ENCODE measurements at places on chromosomes 7 and 10.

DNA sequence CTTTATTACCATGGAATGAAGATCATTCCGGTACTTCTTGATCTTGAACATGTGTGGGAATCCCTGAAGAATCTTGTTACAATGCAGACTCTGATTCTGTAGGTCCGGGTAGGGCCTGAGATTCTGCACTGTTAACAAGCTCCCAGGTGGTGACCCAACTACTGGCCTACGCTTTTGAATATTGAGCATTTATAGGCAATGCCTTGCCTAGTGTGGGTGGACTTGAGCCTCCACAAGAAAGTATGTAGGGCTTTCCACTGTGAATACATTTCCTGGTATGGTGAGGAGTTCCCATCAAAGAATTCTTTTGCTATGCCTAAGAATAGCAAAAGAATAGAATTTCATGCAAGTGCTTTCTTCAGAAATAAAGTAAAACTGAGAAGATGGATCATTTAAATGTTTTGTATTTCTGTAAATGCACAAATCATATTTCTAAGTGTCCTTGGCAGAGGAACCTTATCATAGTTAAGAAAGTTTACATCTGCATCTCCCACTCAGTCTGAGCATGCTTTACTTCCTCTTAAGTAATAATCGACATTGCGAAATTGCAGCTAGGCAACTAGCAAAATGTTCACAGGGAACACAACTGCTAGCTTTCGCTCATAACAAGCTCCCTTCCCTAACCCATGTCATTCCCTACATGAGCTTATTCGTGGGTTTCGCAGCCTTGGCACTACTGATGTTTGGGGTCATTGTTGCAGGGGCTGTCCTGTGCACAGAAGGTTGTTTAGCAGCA is 71.4 kb downstream of the AHR start:
- no peak for DNase-seq

DNA sequence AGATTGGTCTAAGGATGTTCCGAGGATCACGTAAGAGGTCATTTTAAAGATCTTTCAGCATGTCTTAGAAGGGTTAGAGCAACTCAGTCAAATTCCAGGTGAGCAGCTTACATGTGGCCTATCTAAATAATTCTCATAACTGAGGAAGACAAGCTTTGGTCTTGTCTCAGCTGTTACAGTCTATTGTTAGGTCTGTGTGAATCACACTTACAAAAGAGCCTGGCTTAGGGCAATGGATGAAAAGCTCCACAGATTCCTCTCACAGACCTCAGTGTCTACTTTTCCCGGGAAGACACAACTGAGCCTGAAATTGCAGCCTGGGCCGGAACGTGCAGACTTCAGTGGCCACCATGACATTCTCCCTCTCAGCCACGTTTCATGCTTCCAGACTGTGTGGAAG is 173.1 kb downstream of the INHBA start:
- DNase-seq = no peak

- DNase-seq = no peak
Observed at GRCh38 chr10:80540981-80541750, 3.5 kb downstream of the SH2D4B start.

GRCh38 chr7:149397470-149398043 is 63.3 kb downstream of the ZNF777 start:
- DNase-seq = no peak

GRCh38 chr10:46308666-46309450 is 22.1 kb downstream of the ANTXRL start:
- no peak for DNase-seq

- DNase-seq = no peak
Observed at GRCh38 chr7:17963281-17963680, 23.0 kb upstream of the SNX13 start.

- no peak for DNase-seq
Observed at GRCh38 chr10:2733278-2733963, 333.9 kb upstream of the PFKP start.

DNA sequence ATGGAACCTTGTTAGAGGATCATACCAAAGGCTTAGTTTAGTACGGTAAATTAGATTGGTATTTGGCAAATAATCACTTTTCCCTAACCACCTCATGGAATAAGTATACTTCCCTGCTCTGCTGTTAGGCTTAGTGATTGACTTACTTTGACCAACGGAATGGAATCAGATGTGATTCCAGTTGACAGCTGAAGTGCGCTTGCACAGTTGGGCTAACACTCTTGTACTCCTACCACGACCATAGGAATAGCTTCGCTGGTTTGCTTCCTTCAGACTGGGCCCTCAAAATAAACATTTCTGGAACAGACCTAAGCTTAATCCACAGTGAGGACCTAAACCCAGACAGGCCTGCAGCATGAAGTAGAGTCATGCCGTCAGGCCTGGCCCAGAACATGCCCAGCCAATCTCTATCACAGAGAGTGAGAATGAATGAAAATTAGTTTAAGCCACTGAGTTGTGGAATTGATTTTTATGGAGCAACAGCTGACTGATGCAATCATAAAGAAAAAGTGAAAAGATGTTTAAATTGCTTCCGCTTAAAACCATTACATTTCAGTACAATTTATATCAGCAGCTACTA is 122.3 kb downstream of the DOCK4 start:
- no peak for DNase-seq

- no peak for DNase-seq
Observed at GRCh38 chr7:117997862-117998825, 124.9 kb upstream of the CTTNBP2 start.

DNA sequence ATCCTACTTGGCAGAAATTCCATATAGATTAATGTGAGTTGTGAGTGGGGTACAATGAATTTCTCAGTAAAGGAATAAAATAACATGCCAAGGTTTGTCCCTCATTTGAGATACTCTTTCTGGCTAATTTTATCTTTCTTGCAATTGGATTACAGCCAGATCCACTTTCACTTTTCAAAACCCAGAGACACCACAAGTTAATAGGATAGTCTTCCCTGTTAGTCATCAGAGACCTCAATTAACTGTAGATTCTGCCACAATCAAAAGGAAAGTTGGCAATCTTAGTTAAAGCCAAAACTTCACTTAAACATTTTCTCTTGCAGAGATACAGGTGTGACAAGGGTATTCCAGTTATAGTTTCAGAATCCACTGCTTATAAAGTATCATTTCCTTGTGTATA is 91.4 kb upstream of the PHYHIPL start:
- no peak for DNase-seq

DNA sequence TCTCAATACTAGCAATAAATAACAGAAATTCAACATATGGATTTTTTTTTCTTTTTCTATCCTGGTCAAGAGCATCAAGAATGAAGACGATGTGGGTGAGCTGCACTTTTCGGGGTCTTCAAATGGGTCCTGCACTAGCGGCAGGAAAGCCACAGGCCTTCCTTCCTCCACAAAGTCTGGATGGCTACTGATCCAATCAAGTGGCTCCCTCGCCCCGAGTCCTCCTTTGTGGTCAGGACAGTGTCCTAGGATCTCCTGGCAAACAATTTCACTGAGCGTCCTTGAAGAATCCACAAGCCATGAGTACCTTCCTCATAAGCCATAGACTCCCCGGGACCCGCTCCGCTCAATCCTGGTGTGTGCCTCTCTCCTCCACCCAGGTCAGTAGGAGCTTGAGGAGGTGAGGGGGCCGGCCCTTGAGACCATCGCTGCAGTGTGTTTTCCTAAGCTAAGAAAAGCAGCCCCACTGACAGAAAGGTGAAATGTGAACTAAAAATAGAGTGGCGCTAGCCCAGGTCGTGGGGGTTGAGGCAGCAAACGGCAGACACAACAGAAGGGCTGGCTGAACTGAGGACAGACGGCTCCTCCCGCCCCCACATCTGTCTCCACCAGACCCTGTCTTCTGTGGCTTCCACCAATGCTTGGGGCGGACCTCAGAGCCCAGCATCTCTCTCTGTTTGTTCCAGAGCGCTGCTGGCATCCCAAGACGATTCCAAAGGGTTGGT is 202.3 kb downstream of the HERPUD2 start:
- DNase-seq = no peak

DNA sequence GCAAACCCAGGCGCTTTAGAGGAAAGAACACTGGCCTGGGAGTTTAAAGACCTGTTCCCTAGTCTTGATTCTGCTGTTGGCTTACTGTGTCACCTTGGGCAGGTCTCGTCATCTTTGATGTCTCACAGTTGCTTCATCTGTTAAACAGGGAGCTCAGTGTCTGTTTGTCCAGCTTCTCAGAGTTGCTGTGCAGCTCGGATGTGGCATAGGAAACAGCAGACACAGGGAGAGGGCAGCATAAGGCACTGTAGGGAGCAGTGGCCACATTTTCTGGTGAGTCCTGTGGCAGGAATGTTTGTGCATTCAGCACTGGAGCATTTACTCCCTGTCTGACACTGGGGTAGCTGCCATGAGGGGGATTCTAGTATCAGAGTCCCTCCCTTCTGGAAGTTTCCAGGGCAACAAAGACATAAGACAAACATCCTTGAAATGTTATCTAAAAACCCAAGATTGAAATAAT is 2.0 kb downstream of the REPIN1 start:
- no peak for DNase-seq

DNA sequence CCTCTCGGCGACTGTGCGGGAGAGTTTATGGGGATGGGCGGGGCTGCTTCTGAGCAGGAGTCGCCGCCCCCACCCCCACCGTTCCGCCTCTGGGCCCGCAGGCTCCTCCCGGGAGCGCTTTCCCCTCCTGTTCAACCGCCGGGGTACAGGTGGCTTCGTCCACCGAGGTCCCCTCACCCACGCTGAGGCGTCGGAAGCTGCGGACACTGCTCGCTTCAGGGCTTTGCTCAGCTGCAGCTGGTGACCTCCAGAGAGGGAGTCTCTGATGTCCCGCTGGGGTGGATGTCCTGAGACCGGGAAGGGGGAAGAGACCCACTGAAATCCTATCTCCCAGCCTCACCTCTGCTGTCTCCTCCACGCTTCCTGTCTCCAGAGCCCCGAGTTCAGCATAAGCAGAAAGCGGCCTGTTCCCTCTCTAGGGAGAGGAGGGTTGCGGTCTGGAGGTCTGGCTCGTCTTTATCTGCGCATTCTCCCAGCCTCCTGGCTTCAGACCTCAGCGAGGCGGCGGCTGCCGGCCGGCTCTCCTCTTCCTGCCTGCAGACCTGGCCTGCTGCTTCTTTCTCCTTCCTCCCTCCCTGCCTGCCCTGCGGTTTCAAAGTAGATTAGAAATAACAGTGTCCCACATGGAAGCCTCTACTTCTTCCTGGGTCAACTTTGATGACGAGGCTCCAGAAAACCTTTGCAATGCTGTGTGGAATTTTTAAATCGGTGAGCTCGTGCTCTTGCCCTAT is 1.8 kb downstream of the CYP2E1 start:
- no peak for DNase-seq

- no peak for DNase-seq
Observed at GRCh38 chr10:124285587-124286527, 132.9 kb downstream of the OAT start.

GRCh38 chr7:15720849-15721471 is 34.5 kb upstream of the MEOX2 start:
- no peak for DNase-seq

DNA sequence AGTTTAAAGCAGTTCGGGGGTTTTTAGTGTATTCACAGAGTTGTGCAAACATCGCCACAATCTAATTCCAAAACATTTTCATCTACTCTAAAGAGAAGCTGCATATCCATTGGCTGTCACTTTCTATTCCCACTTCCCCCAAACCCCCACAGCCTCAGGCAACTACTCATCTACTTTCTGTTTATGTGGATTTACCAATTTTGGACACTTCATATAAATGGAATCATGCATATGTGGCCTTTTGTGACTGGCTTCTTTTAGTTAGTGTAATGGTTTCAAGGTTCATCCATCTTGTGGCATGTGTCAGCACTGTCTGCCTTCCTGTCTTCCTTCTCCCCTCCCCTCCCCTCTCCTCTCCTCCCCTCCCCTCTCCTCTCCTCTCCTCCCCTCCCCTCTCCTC is 78.5 kb upstream of the FZD1 start:
- no peak for DNase-seq

- peak; percentile 80 for DNase-seq
Observed at GRCh38 chr7:129780257-129780973, 168.9 kb downstream of the NRF1 start.

DNA sequence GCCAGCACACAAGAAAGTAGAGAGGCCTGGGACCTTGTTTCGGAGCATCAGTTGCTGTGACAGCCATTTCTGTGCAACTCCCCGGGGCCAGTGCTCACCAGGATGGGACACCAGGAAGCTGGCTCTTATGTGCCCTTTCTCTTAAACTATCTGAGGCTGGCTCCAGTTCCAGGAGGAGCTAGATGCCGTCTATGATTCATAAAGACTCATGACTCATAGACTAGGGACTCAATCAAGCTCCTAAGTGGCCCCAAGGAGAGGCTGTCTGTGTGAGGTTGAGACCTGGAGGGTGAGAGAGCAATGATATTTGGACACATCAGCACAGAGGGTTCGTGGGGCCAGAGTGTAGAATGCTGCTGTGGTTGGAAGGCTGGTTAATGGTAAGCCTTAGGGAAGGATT is 580.1 kb downstream of the CCSER2 start:
- DNase-seq = no peak

- no peak for DNase-seq
Observed at GRCh38 chr10:11154849-11155498, 137.3 kb downstream of the CELF2 start.

GRCh38 chr7:90387470-90388240 is 15.6 kb upstream of the CLDN12 start:
- no peak for DNase-seq

DNA sequence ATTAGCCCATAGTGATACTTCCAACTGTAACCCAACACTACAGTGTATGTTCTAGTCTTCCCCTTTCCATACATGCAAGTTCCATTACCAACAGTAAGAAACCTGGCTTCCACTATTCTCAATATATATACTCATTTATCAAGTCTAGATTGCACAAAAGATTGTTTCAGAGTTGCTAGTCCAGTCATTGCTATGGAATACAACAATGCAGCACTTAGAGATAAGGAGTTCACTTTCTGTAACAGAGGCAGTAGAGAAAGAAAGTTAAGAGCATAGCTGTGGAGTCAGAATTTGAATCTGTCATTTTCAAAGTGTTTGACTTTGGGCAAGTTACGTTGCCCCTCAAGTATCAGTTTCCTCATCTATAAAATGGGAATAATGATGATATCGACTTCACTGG is 90.1 kb downstream of the RTKN2 start:
- DNase-seq = no peak

DNA sequence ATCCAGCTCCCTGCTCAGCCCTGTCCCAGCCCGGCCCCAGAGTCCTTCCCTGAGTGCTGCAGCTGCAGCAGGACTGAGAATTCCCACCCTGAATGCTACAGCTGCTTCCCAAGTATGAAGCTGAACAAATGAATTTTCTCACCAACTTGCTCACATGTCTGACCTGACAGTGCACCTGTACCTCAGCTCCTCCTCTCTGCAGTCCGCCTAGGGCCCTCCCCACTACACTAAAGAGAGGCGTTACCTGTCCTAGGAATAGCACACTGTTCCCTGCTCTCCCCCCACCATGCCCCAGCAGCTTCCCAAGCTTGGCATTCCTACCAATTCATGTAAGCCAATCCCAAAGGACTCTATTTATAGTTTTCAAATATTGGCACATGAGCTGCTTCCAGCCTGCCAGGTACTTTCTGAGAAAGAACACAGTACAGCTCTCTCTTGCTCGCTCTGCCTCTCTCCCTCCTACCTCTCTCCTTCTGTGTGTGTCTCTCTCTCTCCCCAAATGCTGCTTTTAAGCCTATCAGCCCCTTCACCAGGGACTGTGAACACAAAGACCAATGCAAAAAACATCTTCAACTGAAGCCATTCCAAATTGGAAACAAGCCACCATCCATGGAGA is 400.1 kb downstream of the TNS3 start:
- no peak for DNase-seq

GRCh38 chr7:93036807-93037206 is 81.0 kb downstream of the SAMD9 start:
- DNase-seq = no peak

GRCh38 chr10:86509145-86509544 is 12.4 kb downstream of the WAPL start:
- DNase-seq = no peak

- peak; percentile 24 for DNase-seq
Observed at GRCh38 chr10:24952707-24953645, 570 bp upstream of the PRTFDC1 start.
